Hepatocyte (in vitro differentiated cells): ENCODE measurements at places on chromosomes 2 and 18. TPM values are rescaled to one million over a fixed set of nuclear protein-coding genes. Genes with fewer than 3 reads are reported as not detected.

- DNase-seq, result peak; percentile 11
Observed at GRCh38 chr2:150167711-150168110, 319.8 kb downstream of the RND3 start.

DNA sequence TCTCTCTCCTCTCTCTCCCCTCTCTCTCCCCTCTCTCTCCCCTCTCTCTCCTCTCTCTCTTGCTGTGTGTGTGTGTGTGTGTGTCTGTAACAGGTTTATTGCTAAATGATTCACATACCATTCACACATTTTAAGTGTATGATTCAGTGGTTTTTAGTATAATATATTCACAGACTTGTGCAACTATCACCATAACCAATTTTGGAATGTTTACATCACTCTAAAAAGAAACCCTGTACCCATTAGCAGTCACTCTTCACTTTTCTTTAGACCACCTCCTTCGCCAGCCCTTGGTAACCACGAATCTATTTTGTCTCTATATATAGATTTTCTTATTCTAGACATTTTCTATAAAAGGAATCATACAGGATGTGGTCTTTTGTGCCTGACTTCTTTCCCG is 11.4 kb downstream of the THNSL2 start:
- no peak for DNase-seq

GRCh38 chr2:230692760-230693159 is 19.9 kb upstream of the CAB39 start:
- DNase-seq, result no peak

GRCh38 chr2:158129037-158129436 is 27.4 kb downstream of the UPP2 start:
- no peak for DNase-seq

Gene HAAO
- 29.4 and 35.4 TPM in 2 replicates for polyA plus RNA-seq

Gene RNF125
- 0.64 and 0.88 TPM in 2 replicates for polyA plus RNA-seq

Gene RNMT
- polyA plus RNA-seq, result 34.5 and 38.6 TPM in 2 replicates

Gene DSG2
- 67.7 and 68.1 TPM in 2 replicates for polyA plus RNA-seq

Gene RPRM
- 1.7 and 1.9 TPM in 2 replicates for polyA plus RNA-seq
